ENCODE measurements at places on chromosomes 3 and 15.

DNA sequence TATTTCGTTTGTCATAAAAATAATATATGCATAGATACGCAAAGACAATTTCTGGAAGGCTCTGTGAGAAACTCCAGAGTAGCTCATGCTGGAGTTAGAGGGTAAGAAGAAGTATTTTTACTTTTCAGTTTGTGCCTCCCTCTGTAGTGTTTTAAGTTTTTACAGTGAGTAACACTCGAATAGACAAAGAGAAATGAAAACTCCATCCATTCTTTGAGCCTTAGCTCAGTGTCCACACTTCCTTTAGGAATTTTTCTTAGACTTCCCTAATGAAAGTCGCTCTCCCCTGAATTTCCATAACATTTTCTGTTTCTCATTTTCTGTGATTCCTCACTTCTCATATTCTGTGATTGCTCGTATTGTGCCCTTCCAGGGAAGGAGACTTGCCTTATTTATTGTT is 2.1 kb downstream of the BLOC1S6 start:
- no peak for DNase-seq

DNA sequence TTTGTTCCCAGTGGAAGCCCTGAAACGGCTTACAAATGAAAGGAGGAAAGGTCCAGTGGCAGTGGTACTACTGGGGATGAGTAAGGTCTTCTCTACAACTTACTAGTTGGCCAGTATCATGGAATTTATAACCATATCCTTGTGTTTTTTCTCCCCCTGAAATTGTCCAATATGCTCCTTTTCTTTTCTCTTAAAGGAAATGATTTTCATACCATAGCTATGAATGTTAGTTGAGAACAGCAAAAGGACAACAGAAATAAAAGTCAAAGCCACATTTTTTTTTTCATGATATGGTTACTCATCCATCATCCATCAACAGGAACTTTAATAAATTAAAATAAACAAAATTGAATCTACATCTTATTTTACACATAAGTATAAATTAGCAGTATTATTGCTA is 450.4 kb downstream of the MFSD1 start:
- DNase-seq, result no peak

GRCh38 chr3:67635806-67636205 is 18.6 kb downstream of the SUCLG2 start:
- DNase-seq, result no peak

DNA sequence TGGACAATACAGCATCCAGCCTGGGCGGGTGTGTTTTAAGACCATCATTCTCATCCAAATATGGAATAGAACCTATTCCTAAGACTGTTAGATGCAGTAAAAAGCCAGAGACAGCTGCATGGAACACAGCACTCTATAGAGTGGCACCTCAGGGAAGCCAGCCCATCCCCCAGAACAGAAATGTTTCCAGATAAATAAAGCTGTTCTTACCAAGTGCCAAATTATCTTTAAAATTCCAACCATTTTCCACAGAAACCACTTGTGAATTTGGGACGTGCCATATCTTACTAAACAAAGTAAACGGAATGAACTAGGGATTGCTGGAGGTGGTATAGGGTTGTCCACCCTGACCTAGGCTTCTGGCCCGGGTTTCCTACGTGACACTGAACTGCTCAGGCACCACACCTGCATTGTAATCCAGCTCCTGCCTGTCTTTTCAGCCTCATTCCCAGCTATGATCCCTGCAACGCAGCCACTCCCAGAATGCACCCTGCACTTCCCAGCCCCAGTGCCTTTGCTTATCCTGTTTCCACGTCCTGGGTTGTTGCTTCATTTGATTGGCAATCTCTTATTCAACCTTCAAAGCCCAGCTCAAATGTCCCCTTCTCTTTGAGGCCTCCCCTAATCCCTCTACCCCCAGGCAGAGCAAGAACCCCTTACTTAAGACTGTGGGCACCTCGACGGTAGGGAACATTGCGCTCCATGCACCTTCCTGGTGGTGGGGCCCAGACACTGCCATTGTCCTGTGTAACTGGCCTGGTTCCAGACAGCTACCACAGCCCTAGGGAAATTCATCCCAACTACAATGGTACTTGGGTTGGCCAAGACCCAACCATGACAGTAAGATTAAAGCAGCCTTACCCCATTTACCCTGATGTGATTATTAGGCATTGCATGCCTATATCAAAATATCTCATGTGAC is 100.2 kb downstream of the IQSEC1 start:
- DNase-seq, result no peak

GRCh38 chr15:81072551-81072950 is 61.5 kb upstream of the CFAP161 start:
- DNase-seq, result no peak

DNA sequence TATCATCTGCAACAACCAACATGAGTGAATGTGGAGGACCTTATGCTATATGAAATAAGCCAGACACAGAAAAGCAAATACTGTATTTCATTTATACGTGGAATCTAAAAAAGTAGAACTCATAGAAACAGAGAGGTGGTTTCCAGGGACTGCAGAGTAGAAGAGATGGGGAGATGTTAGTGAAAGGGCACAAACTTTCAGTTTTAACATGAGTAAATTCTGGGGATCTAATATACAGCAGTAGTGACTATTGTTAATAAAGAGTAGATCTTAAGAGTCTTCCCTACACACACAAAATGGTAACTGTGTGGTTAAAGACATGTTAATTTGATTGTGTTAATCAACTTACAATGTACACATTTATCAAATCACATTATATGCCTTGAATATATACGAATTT is 20.9 kb upstream of the MELTF start:
- DNase-seq, result no peak

DNA sequence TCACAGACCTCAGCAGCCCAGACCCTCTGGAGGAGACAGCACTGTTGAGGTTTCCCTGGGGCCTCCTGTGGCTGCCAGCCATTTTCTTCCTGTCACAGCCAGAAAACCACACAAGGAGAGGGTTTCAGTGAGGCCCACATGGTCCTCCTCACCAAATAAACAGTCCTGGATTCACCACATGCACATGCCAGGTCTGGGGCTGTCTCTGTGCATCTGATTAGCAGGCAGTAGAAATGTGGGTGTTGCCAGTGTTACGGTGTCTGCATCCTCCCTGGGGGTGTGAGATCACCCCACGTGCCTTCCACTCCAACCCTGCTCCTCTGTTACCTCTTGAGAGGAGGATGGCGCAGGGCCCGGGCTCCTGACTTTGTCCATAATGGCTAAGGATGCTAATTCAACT is 140.4 kb downstream of the CHDH start:
- no peak for DNase-seq

- no peak for DNase-seq
These were observed 60.5 kb downstream of the XXYLT1 start for GRCh38 chr3:195210266-195210973.

GRCh38 chr15:95995375-95996168 is 334.9 kb upstream of the NR2F2 start:
- peak; percentile 42 for DNase-seq

GRCh38 chr3:41350441-41350840 is 151.1 kb downstream of the CTNNB1 start:
- DNase-seq, result no peak

GRCh38 chr3:190983875-190984274 is 121.4 kb upstream of the GMNC start:
- no peak for DNase-seq

GRCh38 chr3:52346623-52347530 is 30.8 kb downstream of the DNAH1 start:
- DNase-seq, result no peak

DNA sequence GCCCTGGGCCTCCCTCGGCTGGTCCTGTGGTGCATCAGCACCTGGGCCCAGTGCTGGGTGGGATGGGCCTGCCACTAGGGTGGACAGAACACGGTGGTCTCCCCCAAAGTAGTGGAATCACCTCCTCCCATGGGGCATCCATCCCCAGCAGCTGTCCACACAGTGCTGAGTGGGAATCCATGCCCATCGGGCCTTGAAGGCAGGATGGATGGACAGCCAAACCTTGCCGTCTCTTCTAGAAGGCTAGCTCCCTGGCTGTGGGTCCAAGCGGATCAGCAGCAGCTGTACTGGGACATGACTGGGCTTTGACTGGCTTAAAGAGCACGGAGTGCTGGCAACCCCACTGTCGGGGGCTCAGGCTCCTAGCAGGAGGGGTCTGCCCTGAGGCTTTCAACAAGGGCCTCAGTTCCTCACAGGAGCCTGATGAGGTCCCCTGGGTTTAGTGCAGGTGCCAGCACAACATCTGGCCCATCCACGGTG is 123.9 kb downstream of the DNAJB8 start:
- DNase-seq, result no peak

DNA sequence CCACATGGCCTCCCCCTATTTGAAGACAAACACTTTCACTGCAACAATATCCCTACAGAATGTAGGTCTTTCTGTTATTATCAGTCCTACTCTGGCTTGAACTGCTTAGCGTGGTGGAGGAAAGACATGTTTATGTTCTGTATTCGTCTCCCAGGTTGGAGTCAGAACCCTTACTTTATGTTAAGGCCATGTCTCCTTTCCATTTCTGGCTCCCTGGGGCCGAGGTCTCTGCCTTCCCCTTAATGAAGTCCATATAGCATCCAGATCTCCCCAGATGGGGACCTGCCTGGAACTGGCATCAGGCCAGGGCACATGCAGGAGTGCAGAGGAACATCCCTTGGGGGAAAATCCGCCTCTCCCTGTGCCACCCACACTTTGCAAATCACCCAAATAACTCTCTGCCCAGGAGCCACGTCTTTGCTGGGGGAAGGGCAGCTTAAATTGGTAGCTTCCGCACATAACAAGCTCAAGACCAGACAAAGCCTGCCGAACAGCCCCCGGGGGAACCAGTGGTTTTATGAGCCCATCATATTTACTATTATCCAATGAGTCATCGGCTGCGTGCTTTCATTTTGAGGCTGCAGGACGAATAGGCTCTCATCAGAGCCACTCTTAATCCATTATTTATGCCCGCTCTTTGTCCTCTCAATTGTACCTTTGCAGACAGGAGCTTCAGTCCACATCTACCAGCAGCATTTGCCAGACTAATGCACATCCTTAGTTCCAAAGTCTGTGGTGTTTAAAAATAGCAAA is 237.0 kb downstream of the UACA start:
- DNase-seq, result peak; percentile 94

DNA sequence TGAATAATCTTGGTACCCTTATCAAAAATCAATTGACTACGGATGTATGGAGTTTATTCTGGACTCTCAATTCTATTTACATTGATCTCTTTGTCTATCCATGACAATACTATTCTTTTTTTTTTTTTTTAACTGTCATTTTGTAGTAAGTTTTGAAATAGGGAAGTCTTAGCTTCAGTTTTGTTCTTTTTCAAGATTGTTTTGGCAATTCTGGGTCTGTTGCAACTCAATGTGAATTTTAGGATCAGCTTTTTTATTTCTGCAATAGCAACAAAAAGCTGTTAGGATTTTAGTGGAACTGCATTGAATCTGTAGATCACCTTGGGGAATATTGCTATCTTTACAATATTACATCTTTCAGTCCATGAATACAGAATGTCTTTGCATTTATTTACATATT is 21.4 kb downstream of the BTLA start:
- DNase-seq, result no peak

GRCh38 chr15:73699249-73700040 is 15.3 kb downstream of the CD276 start:
- DNase-seq, result no peak

DNA sequence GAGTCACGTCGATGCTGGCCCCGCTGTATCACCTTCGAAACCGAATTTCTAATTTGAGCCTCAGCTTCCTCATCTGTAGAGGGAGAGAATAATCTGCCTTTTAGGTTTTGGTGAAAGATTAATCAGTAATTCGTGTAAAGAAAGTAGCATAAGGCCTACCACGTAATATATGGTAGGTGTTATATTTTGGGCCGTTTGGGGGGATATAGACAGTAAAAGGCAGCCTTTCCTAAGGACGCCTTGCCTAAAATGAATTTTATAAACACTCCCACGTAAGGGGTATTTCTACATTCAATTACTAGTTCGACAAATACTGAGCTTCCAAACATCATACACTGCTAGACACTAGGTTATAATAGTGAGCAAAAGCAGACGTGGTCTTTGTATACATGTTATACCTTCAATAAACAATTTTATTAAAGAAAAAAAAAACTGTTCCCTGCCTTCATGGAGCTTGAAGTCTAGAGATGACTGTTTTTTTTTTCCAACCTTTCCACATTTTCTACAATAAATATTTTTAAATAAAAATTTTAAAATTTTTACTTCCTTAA is 737 bp downstream of the JAGN1 start:
- no peak for DNase-seq

- DNase-seq, result no peak
These were observed 5.9 kb downstream of the ANKRD63 start for GRCh38 chr15:40276927-40277326.

GRCh38 chr3:128491691-128491940 is 1.4 kb downstream of the GATA2 start:
- DNase-seq, result no peak

GRCh38 chr15:60326824-60327654 is 70.7 kb downstream of the ANXA2 start:
- DNase-seq, result peak; percentile 41

DNA sequence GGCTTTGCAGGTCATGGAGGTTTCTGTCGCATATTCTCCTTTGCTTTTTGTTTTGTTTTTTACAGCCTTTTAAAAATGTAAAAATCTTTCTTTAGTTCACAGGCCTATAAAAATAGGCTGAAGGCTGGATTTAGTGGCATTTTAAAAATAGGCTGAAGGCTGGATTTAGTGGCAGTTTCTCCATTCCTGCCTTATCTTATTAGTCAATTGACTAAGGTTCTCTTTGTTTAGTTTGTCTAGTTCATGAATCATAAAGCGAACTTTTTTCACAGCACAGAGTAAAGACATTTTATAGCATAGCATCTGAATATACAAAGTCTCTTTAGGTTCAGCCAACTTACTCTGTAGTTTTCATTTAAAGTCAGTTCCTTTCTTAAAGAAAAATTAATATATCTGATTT is 31.4 kb downstream of the AP4E1 start:
- no peak for DNase-seq

GRCh38 chr15:39613861-39614260 is 33.0 kb downstream of the THBS1 start:
- no peak for DNase-seq

DNA sequence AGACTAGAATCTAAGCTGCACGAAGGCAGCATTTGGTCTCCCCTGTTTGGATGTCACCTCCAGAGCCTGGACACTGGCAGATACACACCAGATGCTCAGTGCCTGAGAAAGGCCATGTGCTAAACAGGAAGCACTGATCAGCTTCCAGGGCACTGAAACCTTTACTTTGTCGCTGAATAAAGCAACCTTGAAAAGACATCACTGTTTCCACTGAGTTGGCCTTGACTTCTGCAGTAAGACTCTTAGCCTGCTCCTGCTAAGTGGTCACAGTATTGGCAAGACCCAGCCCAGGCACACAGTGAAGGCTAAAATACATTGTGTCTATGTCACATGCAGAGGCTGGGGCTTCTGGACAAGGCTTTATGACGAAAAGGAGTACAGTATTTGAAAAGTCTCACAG is 104.3 kb upstream of the ICE2 start:
- DNase-seq, result no peak

GRCh38 chr3:132641837-132642538 is 17.6 kb downstream of the ACAD11 start:
- DNase-seq, result peak; percentile 40

- no peak for DNase-seq
These were observed 264.0 kb upstream of the SLITRK3 start for GRCh38 chr3:165459924-165460835.

- DNase-seq, result no peak
These were observed 36.1 kb downstream of the AP3S2 start for GRCh38 chr15:89857673-89858072.
